Pulmonary artery endothelial cell (primary cell): ENCODE measurements at places on chromosomes 5 and 9.

- no peak for DNase-seq
Observed at GRCh38 chr5:63686938-63687337, 275.3 kb downstream of the HTR1A start.

- DNase-seq, result no peak
Observed at GRCh38 chr9:15121630-15122029, 185.4 kb downstream of the TTC39B start.

DNA sequence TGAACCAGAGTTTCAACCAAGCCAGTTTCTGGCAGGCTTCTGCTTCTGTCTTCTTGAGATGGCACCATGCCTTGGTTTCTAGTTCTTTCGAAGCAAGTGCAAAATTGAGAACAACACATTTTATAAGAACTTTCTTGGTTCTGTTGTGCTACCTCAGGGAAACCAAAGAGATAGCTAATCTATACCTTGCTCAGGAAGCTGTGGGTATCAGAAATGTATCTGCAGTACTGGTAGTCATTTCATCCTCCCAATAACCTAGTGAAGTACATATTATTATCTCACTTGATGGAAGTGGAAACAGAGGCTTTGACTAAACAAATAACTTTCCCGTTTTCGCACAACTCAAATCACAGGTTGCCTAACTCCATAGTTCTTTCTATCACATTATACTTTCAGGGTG is 246.6 kb downstream of the ENC1 start:
- DNase-seq, result no peak

- DNase-seq, result peak; percentile 22
Observed at GRCh38 chr5:14663734-14664269, 716 bp upstream of the OTULIN start.

GRCh38 chr9:123112015-123112975 is 78.8 kb downstream of the GPR21 start:
- DNase-seq, result no peak

DNA sequence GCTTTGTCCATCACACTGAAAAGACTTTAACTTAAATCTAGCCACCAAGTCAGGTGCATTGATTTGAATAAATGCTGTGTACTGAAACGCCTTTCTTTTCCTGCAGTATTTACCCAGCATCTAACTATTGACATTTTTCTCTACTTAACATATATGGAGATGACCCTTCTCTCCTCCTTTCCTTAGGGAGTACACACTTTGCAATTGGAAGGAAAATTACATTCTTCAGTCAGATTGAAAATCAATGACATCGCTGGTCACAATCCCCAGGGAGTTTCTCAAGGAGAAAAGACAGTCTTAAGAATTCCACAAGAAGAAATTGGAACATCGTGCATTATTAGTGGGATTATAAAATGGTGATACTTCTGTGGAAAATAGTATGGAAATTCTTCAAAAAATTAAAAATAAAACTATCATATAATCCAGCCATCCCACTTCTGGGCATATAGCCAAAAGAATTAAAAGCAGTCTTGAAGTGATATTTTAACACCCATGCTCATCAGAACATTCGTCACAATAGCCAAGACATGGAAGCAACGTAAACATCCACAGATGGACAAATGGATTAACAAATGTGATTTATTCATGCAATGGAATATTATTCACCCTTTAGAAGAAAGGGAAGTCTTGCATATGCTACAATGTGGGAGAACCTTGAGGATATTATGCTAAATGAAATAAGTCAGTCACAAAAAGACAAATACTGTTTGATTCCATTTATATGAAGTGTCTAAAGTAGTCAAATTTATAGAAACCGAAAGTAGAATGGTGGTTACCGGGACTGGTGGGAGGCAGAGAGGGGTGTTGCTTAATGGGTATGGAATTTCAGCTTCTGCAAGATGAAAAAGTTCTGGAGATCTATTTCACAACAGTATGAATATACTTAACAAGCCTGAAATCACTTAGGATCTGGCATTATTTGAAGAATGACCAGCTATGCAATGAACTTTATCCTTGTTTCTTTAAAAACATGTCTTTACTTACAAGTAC is 14.3 kb upstream of the FREM1 start:
- no peak for DNase-seq

DNA sequence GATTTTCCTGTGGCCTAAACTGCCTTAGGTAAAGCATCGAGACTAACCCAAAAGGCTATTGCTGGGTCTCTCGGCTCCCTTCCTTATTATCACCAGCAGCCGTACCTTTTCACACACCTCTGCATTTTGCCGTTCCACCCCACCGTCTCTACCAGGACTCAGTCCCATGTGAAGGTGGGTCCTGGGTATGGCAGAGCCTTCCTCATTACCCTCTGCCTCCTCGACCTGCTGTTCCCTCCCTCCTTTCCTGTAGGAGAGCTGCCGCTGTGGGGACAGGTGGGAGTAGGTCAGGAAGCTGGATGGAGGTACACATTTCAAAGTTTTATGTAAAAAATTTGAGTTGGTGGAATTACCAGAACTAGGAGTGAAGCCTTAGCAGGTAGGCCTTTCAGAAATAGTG is 1.8 kb downstream of the CCL28 start:
- DNase-seq, result no peak

- no peak for DNase-seq
Observed at GRCh38 chr5:147901599-147902039, 4.7 kb downstream of the C5orf46 start.

- no peak for DNase-seq
Observed at GRCh38 chr9:130579738-130580463, 524 bp downstream of the FUBP3 start.

- DNase-seq, result peak; percentile 94
Observed at GRCh38 chr9:121286973-121287741, 19.2 kb downstream of the GSN start.

GRCh38 chr5:177987326-177987725 is 8.7 kb downstream of the PROP1 start:
- DNase-seq, result no peak

DNA sequence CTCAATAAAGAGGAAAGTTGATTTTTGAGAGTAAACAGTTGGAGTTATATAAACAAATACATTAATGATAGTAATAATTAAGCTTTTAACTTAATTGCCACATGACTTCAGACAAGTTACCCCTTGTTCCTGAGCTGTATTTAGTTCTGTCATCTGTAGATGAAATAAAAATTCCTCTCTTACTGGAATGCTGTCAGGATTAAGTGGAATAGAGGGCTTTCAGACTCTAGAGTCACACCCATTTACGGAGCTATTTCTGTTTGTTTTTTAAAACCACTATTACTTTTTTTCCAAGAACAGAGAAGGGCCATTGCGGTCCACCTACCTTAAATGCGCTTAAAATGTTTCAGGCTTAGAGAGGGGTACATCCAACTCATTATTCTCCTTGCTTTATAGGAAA is 170.6 kb downstream of the CHSY3 start:
- DNase-seq, result no peak

DNA sequence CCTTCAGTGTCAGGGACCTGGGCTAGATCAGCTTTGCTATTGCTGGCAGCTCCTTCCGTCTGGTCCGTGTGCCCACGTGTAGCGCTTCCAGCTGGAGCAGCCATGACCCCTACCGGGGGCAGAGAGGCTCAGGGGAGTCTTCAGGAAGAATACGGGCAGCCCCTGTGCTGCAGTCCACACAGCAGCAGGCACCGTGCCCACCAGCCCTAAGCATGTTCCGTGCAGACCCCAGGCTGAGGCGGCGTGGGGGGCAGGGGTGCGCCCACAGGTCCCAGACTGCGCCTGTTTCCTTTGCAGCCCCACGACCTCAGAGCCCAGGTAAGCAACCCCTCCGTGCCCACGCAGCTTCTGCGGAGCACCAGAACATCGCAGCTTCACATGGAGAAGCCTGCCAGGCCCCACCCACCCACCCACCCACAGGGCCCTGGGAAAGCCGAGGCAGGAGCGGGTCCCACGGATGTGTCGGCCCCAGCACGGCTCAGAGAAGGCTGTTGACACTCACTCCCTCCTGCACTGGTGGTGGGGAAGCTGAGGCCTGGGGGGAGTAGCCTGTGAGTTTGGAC is 83.1 kb downstream of the KCNT1 start:
- DNase-seq, result no peak

DNA sequence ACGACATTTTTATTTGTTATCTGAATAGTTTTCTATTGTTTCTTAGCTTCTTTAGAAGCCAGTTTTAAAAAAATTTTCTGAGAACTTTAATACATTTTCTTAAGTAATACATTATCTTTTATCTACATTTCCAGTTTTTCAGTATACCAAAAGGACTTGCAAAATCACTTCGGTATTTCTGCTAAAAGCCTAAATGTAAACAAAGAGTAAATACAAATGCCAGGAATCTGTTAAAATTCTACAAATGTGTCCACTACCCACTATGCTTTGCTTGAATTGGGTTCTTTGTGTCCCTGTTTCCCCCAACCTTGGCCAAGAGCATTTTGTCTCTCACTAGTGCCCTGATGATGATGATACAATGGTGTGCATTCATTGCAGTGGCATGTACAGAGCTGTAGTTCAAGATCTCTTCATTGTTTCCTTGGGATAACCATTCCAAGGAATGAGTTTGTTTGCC is 611.2 kb downstream of the NR2F1-AS1 start:
- DNase-seq, result no peak

GRCh38 chr5:109946610-109947009 is 256.9 kb downstream of the MAN2A1 start:
- DNase-seq, result no peak

GRCh38 chr5:180806351-180807011 is 3.9 kb upstream of the MGAT1 start:
- DNase-seq, result no peak

- no peak for DNase-seq
Observed at GRCh38 chr5:95181644-95182043, 103.2 kb downstream of the MCTP1 start.

GRCh38 chr5:137613554-137614265 is 114.6 kb upstream of the SPOCK1 start:
- DNase-seq, result no peak

DNA sequence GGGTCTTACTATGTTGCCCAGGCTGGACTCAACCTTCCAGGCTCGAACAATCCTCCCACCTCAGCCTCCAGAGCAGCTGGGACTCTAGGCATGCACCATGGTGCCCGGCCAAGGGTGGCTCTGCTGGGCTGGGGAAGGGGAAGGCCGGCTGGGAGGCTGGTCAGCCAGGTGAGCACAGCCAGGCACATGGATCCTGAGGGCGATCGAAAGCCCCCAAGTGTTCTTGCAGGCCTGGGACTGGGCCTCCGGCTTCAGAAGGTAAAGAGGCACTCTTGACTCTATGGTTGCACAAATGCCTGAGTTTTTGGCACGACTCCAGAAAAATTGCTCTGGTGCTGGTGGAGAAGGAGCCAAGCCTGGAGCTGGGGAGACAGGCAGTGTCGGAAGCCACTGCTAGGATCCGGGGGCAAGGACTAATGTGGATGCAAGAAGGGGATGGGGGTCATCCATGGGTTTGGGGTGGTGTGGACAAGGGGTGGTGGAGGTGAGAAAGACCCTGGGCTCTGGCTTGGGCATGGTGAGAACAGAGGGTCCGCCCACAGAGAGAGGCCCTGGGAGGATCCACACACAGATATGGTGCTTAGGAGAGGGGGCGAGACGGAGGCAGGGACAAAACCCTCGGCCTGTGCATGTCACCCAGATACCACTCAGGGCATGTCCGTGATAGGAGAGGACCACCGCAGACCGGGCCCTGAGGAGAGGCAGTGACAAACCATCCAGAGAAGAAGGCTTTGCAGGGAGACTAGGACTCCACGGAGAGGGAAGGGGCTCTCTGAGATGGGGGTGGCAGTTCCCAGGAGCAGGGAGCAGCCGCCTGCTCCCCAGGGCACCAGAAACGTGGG is 51.1 kb upstream of the COL5A1 start:
- no peak for DNase-seq

DNA sequence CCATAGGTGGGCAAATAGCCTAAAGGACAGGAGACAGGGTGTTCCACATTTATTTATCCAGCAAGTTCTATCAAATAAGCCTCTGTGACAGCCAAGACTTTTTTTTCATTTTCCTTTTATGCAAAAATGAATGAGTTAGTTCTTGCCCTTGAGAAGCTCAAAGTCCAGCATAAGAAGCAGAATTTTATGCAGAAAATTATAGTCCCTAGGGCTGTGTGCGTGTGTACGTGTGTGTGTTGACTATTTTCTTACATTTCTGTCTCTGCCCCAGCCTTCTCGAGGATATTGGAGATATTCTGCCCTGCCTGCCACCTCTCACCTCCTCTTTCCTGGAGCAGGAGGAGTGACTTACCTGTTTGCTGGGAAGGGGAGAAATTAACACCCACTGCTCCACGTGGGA is 221.9 kb downstream of the SREK1 start:
- DNase-seq, result no peak

DNA sequence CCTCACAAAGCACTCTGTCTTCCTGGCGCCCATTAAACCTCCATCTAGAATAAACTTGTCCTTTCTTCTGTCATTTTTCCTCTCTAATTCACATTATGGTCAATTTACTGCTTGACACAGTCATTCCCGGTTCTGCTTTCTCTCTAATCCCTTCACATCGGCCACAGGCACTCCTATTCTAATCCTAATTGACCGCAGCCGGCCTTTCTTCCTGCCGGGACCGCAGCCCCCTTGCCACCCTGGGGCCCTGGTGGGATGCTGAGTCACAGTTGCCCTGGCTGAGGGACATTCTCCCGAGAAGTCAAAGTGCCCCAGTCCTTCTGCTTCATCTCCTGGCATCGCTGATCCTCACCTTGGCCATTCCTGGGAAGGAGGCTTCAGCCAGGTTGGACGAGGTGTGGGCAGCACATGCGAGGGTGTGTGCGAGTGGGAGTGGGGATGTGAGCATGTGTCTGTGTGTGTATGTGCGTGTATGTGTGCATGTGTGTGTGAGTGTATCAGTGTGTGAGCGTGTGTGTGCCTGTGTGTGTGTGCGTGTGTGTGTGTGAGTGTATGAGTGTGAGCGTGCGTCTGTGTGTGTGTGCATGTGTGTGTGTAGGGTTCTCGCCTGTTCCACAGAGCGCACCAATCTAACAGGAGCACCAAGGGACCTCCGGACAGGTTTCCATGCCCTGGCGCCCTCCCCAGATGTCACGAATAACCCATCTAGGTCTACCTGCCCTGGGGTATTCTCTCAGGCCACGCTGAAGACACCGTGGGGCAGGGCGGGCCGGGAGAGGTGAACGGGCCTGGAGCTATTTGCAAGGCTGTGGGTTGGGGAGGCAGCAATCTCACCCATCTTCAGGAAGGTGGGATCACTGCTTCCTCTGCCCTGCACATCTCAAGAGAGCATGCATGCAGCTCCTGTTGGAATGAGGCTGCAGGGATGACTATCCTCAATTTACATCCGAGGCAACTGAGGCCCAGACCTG is 191.2 kb downstream of the PAX5 start:
- DNase-seq, result no peak

DNA sequence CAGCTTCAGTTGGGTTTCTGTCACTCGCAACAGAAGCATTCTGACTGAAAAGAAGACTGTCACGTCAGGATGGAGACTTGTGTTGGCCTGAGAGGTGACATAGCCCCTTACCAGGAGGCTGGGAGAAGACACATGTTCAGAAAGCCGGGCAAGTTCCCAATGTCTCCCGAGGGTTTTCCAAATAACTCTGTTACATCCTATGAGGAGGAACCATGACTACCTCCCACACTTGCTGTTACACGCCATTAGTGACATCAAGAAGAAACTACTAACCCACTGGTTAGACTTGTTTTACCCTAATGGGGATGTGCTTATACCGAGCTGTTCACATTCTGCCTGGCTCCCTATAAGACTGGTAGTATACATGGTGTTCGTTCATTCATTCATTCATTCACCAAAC is 33.3 kb downstream of the SH3PXD2B start:
- DNase-seq, result no peak

GRCh38 chr9:126704157-126704891 is 90.6 kb downstream of the LMX1B start:
- no peak for DNase-seq
